ENCODE measurements at places on chromosomes 1 and 21.

GRCh38 chr1:67339623-67340343 lies 32.1 kb downstream of the IL12RB2 start:
- DNase-seq = no peak

GRCh38 chr1:26368486-26368885 lies 4.1 kb downstream of the ZNF683 start:
- no peak for DNase-seq

GRCh38 chr1:232943679-232944252 lies 6.6 kb upstream of the NTPCR start:
- DNase-seq = no peak

DNA sequence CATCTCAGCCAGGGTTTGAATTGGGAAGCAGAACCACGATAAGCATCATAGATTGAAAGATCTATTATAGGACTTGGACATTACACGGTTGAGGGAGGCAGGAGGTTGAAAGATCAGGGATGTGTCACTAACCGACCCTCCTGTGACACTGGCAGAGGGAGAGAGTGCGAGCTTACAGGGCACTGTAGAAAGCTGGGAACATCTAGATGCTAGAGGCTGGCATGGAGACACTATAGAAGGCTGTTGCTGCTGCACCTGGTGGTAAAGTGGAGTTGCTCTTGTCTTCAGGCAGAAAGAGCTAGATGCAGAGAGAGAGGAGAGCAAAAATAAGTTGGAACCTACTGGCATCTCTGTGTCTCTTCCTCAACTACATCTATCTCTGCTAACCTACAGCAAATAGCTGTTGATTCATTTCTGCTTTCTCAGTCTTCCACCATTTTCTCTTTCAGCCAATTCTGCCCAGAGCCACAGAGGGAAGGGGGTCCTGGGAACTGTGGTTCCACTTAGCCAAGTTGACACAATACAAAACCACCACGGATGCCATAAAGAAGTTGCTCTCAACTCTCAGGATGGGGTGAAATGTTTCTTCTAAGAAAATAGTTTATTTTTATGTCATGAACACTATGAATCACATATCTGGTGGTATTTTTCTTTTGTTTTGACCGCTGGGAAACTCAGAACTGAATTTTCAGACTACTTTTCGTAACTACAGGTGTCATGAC lies 155.9 kb downstream of the ZNF281 start:
- no peak for DNase-seq

- no peak for DNase-seq
Observed at GRCh38 chr1:183918589-183918988, 113.7 kb downstream of the RGL1 start.

DNA sequence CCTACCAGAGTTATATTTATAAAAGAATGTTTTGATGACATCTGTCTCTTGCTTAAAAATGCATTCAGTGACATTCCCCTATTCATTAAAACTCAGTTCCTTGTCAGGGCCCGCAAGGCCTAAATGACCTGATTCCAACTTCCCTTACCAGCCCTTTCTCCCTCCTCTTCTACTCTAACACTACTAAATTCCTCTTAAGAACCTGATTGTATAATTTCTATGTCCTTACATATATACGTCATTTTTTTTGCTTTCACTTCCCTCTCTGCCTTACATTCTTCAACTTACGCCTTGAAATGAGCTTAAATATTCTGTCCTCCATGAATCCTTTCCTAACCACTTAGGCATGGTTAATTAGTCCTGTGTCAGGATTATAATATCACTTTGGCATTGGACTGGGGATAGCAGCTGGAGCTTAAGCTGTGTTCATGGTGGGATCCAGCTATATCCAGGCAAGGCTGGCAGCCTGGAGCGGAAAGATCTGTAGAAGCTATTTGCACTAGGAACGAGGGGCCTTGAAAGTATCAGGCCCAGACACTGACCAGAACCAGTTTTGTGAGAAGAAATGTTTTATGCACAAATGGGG lies 360.2 kb upstream of the PTBP2 start:
- DNase-seq = no peak

DNA sequence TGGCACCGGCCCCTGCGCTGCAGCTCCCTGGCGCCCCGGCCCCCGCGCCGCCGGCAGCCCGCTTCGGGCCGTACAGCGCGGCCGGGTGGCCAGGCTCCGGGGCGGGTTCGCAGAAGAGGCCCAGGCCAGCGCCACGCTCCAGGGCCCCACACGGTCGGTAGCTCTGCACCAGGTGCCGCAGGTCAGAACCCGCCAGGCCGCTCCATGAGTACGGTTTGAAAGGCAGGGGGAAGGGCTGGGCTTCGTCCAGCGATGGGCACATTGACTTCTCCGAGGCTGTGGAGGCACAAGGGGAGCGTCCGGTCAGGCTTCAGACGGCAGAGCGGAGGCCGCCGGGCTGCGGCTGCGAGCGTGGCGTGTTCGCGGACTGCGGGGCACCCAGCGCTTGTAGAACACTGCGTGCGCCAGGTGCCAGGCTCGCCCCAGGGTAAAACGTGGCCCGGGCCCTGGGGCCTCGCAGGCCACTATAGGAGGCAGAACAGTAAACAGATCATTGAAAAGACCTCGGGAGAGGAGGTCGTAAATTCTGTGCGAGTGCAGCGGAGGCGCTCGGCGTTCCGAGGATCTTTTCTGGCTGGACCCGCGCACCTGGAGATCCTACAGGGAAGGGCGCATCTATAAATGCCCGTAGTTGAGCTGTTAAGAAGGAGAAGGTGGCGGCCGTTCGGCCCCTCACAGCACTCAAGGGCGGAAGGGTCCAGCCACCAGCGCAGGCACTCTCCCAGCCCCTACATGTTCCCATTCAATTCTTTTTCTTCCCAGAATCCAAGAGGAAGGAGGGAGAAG lies 5.7 kb downstream of the GFI1 start:
- no peak for DNase-seq

DNA sequence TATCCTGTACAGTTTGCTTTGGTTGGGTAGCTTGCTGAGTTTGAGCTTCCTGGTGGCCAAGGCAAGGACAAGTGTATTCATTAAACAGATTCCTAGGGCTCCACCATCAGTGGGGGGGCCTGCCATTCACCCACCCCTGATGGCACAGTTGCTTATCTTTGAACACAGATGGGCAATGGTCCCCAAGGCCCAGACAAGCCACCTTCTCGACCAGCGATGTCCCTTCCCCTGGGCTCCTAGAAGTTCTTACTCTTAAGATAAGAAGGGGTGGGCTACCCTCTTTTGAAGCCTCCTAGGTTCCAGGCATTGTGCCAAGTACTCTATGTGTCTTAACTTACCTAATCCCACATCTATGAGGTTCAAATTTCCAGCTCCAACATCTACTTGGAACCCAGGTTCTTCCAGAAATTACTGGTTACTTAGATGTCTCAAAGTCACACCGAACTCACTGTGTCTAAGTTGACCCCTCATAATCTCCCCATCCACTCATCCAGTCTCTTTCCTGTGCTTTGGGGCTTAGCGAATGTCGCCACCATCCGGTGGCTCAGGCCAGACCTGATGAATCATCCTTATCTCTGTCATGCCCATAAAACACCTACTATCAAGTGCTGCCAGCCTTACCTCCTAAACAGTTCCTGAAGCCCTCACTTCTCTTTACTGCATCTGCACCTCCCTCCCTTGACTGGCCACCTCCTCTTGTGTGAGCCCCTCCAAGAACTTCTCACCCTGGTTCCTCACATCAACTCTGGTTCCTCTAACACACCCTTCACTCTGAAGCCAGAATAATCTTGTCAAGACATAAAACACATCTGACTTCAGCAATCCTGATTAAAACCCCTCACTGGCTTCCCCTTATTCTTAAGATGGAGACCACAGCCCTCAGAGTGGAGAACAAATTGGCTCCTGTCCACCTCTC lies 50.1 kb downstream of the KLHDC7A start:
- no peak for DNase-seq

DNA sequence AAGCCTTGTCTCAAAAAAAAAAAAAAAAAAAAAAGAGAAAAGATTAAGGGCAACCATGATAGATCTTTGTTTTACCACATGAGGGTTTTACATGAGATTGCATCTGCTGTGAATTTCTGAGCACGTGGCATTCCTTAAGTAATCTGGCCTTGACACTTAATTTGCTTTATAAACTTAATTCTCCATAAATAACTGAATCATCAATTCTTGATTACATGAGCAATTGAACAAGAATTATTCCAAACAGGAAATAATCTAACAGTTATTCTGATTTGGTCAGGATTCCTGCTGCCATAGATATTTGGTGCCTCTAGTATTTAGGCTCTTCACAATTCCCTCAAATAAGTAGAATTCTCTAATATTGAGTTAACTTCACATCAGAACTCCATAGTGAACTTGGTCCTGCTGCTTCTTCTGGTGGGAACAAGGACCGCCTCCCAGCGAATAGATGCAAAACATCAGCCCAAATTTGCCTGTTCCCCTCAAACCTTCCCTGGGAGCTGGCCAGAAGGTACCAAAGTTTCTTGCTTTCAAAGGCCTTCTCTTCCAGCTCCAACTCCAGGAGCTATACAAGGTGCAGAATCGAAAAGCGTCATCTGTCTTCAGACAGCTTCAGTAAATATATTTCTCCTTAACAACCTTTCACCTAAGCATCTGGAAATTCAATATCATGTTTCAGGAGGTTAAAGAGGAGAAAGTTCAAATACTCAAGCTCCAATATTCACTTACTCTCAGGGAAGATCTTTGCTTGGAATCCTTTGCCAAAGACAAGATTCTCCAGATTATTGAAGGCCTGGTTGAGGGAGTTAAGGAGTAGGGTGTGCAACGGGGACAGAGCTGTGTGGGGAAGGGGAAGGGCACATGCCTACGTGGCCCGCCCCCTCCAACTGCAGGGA lies 1.0 kb downstream of the KRTCAP2 start:
- DNase-seq = no peak

DNA sequence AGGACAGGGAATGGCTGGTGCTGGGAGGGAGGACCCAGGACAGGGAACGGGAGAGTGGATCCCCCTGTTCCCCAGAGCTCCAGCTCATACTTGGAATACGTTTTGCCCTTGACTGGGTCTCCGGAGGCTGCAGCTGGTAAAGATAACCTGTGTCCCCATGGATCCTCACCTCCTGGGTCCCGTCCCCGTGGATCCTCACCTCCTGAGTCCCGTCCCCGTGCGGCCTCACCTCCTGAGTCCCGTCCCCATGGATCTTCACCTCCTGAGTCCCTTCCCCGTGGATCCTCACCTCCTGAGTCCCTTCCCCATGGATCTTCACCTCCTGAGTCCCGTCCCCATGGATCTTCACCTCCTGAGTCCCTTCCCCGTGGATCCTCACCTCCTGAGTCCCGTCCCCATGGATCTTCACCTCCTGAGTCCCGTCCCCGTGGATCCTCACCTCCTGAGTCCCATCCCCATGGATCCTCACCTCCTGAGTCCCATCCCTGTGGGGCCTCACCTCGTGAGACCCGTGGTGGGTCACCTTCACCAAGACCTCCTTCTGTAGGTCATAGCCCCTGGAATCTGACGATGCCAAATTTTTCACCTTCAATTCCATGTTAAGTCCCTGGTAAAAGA lies 61.4 kb downstream of the SCCPDH start:
- DNase-seq = no peak

- no peak for DNase-seq
Observed at GRCh38 chr1:247277191-247277590, 21.3 kb downstream of the VN1R5 start.

DNA sequence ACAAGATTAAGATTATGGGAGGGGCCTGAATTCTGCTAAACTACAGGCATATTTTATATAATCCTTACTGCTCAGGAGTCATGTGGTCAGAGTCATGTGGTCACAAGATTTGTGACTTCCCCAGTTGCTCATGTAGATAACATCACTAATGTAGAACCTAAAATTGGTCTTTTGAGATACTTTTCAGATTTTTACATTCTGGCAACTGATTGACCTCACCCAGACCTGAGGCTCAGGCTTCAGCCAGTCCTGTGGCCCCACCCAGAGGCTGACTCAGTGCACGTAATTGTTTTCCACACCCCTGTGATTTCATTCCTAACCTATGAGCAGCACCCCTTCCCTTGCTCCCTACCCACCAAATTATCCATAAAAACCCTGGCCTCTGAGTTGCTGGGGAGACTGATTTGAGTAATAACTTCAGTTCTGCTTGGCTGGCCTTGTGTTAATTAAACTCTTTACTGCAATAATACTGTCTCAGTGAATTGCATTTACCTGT lies 41.7 kb upstream of the ZNF326 start:
- no peak for DNase-seq

DNA sequence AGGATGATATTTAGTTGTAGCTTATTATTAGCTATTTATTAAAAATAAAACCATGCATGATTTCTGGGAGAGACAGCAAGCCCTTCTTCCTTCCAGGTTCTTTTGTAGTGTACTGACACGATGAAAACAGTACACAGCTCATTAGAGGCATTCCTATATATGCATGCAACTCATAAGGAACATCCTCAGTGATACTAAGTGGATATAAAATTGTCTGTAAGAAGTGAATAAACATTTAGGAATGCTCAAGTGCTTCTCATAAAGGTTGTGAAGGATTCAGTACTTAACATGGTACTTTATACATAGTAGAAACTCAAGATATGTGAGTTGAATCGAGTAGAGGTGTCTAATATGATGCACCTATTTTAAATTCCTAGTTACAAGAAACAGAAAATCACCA lies 287.7 kb downstream of the SDCCAG8 start:
- DNase-seq = no peak

GRCh38 chr1:9558271-9558945 lies 19.1 kb downstream of the SLC25A33 start:
- DNase-seq = no peak

- DNase-seq = no peak
Observed at GRCh38 chr1:114896795-114897194, 42.1 kb downstream of the SYCP1 start.

- DNase-seq = no peak
Observed at GRCh38 chr1:231856426-231856825, 229.8 kb downstream of the DISC1 start.

DNA sequence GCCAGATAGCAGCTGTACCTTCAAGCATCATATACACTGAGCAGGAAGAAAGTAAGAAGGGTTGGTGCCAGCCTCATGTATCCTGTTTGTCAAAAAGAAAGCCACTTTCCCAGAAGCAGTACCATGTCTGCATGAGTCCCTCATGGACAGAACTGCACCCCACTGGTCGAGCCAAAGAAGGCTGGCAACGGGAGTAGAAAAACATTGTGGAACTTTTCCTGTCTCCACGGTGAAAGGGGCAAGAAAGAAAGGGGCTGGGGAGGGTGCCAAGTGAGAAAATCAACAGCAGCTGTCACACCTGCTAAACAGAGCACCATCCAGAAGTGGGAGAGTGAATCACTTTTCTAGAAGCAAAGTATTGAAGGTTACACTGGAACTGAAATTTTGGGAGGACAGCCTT lies 621.7 kb downstream of the LMO4 start:
- no peak for DNase-seq

- DNase-seq = no peak
Observed at GRCh38 chr1:9846611-9847171, 22.9 kb upstream of the CLSTN1 start.
